Activated CD8-positive, alpha-beta memory T cell treated with anti-CD3 and anti-CD28 coated beads, Interleukin-2, amount 10 ng/mL, durations not matched to agents 7 days and 5 days (primary cell): ENCODE measurements at places on chromosomes 5 and 9.

- peak; percentile 80 for DNase-seq
Observed at GRCh38 chr9:101530076-101530711, 3.5 kb upstream of the RNF20 start.

DNA sequence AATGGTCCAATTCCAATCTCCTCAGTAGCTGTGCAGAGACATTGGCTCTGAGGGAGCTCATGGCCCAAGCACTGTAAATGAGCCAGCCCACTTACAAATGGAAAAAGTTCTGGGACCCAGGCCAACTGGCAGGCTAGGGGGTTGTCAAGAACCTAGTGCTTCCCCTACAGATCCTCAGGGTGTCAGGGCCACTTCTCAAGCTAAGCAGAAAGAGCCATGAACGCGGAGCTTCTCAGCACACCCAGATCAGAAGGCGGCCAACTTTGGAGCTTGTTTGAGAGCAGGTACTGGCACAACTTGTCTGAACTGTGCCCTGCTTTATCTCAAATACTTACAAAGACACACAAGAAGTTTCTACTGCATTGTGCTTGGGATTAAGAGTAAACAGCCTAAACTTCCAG is 17.5 kb downstream of the TLE1 start:
- no peak for DNase-seq

- DNase-seq = no peak
Observed at GRCh38 chr9:136725612-136726011, 13.2 kb downstream of the DIPK1B start.

DNA sequence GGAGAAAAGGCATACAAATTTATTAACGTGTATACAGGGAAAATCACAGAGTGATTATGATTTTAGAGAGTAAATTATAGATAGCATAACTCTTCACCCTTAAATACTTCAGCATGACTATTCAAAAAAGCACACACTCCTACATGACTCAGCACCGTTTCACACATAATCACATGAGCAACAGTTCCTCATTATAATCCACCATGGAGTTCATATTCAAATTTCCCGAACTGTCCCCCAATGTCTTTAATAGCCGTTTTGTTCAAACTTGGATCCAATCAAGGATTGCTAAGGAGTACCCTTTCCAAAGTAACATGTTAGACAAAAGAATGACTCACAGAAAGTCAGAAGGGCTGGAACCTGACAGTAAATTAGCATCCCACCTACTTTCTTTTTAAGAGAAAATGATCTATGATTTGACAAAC is 32.1 kb downstream of the RAPGEF1 start:
- no peak for DNase-seq

- no peak for DNase-seq
Observed at GRCh38 chr9:36029202-36029601, 7.5 kb upstream of the RECK start.

GRCh38 chr5:176737746-176738636 is 72.4 kb upstream of the UNC5A start:
- DNase-seq = peak; percentile 35

GRCh38 chr5:56622141-56622540 is 193.2 kb upstream of the MAP3K1 start:
- no peak for DNase-seq

DNA sequence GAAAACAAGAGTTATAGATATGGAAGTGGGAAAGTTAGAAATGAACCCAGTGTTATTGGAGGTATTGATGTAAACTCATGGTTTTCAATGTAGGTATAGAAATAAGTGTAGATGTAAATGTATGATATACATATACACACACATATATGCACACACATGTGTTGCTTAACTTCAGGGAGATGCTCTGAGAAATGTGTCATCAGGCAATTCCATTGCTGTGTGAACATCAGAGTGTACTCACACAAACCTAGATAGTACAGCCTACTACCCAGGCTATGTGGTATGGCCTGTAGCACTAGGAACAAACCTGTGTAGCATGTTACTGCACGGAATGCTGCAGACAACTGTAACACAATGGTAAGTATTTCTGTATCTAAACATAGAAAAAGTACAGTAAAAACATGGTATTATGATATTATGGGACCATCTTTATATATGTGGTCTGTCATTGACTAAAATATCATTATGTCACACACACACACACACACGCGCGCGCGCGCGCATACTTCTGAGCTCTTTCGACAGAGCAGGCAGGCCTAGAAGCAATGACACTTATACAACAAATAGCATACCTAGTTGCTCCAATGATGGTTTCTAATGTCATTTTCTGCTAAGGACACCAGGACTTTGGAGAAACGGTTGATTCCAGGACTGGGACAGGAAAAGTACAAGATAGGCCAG is 86.6 kb downstream of the MACROH2A1 start:
- no peak for DNase-seq

GRCh38 chr5:154430961-154431630 is 14.7 kb upstream of the SAP30L start:
- DNase-seq = no peak

DNA sequence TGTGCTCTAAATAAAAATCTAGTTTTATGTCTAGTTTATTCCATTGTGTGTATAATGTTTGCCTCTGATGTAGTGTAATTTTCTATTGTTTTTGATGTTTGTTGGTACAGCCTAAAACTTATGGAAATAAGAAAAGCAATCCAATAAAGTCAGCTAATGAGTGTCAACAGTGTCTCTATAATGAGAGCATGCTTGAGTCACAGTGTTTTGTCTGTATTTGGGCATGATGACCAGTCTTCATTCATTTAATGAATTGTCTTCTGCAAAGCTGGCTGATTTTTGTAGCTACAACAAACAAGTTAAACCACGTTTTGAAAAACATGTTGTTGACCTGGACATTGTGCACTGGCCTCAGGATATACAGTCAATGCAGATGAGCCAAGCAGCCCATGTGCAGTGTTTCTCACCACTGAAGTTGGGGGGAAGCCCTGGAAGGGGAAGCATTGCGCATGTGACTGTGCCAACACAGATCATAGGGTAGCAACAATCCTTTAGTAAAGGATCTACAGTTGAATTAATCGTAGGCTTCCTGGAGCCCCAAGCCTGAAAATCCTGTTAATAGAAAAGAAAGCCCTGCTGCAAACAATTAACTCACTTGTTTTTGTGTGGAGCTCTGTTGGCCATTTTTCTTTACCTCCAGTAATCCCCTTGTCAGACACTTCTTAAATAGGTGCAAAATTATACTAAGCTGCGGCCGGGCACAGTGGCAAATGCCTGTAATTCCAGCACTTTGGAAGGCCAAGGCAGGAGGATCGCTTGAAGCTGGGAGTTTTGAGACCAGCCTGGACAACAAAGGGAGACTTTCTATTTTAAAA is 88.0 kb downstream of the INIP start:
- no peak for DNase-seq

DNA sequence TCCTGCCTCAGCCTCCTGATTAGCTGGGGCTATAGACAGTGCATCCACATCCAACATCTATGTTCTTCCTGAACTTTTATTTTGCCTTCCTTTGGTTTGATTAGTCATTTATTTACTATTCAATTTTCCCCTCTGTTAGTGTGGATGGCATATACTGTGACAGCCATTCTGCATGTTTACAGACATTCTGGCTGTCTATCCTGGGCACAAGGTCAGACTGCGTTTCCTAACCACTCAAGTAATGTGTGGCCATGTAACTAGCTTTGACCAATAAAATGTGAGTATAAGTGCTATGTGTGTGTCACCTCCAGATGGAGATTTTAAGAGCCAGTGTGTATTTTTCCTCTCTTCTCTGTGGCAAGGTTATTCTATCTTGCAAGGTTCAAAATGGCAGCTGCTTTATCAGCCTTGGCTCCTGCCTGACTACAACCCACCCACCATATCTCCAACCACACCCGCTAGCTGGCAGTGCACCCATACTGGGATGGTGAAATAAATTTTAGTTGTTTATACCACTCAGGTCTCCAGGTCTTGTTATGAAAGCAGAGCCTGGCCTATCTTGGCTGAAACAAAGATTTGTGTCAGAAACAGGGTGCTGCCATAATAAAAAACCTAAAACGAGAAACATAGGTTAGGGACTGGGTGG is 32.2 kb downstream of the PDE6A start:
- DNase-seq = no peak

GRCh38 chr9:114431003-114431402 is 43.2 kb upstream of the AKNA start:
- DNase-seq = no peak

GRCh38 chr5:3392306-3392939 is 203.2 kb upstream of the IRX1 start:
- DNase-seq = no peak

- no peak for DNase-seq
Observed at GRCh38 chr9:78238046-78239038, 2.5 kb downstream of the CEP78 start.

DNA sequence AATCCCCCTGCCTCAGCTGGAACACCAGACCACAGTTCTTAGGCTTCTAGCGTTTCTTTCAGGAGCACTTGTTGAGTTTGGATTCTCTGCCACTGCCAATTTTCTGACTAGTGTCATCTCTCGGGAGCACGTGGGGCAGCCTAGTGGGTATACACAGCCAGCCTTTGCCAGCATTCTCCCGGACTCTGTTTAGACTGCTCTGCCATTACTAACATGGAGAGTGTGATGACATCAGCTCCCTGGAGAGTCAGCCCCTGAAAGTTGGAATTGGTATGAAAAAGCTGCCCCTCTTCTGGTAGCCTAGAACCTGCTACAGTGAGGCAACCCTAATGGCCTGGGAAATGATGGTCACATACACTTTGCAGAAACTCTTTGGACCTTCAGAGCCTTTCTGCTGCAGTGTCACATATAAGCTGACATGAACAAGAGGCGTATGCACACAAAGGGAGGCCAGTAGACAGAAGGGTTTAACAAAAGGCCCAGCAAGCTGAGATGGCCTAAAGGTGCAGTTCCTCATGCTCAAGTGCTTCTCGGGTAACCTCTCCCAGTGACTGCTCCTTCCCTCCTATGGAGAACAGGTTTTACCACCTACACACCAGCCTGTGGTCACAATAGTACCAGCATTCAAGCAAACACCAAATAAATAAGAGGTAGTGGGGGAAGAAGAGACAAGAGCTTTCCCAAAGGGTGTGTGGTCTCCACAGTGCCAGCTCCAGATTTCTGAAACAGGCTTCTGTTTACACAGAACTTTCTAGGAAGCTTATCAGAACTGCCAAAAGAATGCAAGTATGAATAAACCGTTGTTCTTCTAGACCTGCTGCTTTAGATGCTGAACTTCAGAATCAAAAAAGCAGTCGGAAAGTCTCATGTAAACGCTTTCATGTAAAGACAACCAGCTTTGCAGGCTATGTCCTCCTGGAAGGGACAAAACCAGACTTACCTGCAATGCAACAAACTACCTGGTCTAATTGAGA is 16.5 kb downstream of the SPACA9 start:
- no peak for DNase-seq

DNA sequence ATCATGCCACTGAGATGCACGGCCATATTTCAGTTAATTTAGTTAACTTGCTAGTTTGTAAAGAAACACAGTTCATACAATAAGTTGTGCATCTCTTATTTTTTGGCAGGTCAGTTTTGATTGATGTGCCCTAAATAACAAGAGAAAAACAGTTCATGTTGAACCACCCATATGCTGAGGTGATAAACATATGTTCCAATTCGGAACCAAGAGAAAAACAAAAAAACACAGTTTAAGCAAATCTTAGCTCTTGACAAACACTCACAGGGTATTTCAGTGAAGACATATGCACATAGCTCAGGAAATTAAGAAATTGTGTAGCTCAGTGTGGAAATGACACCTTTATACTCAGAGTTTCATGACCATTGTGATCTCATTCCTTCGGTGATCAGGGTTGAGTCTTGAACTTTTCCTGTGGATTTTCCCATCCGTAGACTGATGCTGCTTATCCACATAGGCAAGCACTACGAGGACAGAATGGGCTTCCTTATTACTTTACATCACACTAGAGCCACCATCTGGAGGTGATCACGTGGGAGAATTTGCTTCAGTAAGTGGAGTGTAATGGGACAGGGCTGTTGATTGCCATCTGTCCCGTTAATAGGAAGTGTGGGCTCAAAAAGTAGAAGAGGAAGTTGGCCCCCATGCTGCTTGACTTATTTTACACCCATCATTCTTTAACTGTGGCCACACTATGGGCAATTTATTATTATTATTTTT is 773.0 kb downstream of the MTRR start:
- DNase-seq = no peak

DNA sequence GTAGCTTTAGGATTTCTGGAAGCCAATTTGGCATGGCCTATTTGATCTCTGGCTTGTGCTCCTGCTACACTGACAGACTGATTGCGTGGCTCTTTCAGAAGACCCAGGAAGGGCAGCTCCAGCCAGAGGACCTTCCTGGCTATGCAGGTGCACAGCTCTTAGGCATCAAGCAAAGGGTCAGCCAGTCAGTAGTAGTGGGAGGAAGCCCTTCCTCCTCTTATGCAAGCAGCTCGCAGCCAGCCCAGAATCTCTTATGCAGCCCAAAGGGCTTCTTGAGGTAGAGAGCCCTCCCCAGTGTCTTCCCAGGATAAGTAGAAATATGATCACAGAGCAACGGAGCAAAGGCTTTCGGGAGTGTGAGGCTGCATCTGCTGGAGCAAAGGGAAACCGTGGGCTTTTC is 43.2 kb downstream of the SLC36A1 start:
- no peak for DNase-seq

DNA sequence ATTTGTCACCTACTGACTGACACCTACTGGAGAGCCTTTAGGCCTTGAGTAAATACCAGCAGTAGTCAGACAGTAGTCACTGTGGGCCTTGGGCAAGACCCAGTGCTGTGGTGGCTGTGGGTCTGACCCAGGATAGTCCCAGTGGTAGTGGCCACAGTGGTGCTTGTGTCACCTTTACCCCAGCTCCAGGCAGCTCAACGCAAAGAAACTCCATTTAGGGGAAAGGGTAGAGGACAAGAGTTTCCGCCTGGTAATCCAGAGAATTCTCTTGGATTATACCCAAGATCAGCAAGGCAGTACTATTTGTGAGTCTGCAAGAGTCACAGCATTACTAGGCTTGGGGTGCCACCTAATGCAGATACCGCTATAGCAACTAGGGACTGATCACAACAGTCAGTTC is 28.9 kb downstream of the CERT1 start:
- no peak for DNase-seq

DNA sequence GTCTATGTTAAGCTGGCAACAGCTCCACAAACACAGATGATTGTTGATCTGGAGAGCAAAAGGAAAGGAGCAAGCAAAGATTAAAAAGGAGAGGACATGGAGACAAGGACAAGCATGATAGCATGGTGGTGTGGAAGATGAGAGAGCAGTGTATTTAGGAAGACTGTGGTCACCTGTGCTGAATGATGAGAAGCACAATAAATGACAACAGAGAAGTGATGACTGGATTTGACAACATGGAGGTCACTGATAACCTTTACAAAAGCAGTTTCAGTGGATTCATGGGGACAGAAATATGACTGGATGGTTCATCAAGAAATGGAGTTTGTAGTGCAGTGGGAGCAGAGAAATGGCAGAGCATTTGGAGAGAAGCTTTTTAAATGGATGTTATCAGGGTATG is 20.2 kb downstream of the TTC33 start:
- DNase-seq = no peak

- DNase-seq = no peak
Observed at GRCh38 chr5:73233053-73233460, 60.1 kb downstream of the TMEM174 start.

DNA sequence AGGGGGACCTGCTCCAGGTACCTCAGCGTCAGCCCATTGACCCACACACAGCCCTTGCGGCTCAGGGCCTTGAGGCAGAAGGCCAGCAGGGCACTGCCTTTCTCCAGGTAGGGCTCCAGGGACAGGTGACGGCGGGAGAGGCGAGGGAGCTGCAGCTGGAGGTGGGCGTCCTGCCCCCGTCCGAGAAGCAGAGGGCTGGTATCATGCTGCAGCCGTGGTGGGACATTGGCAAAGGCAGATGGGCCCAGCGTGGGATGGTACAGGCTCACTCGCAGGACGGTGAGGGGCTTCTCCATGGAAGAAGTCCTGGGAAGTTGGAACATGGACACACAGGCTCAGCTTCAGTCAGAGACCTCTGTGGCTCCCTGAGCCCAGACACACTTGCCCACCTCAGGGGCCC is 2.5 kb upstream of the DCANP1 start:
- no peak for DNase-seq
